ENCODE measurements at places on chromosomes 12 and 14.

DNA sequence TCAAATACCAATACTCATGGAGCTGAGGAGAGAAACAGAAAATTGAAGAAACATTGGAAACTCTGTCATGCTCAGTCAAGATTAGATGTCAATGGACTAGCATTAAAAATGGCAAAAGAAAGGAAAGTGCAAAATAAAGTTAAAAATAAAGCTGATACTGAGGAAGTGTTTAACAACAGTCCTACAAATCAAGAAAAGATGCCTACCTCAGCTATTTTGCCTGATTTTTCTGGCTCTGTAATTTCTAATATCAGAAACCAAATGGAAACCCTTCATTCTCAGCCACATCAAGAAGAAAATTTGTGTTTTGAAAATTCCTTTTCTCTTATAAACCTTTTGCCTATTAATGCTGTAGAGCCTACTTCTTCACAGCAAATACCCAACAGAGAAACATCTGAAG, 40.5 kb downstream of the METTL25 start:
- no peak for DNase-seq

- DNase-seq, result no peak
Observed at GRCh38 chr12:109731806-109732205, 18.2 kb downstream of the FAM222A start.

DNA sequence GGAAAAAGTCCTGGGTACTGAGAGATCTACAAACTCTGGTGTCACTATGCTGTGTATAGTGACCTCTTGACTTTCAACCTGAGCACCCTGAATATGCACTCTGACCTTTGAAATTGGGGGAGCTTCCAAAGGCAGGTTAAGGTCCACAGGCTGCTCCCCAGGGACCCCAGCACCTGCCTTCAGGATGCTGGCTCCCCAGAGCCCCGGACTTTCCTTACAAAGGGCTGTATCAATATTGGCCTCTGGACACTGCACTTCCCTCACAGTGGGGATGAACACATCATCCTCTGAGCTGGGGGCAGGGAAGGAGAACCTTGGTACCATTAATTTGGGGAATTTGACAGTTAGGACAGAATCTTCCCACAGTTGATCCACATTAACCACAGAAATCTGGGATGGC, 14.3 kb downstream of the PLD4 start:
- no peak for DNase-seq

- peak; percentile 96 for DNase-seq
Observed at GRCh38 chr14:68598621-68599447, 194.0 kb downstream of the ZFP36L1 start.

DNA sequence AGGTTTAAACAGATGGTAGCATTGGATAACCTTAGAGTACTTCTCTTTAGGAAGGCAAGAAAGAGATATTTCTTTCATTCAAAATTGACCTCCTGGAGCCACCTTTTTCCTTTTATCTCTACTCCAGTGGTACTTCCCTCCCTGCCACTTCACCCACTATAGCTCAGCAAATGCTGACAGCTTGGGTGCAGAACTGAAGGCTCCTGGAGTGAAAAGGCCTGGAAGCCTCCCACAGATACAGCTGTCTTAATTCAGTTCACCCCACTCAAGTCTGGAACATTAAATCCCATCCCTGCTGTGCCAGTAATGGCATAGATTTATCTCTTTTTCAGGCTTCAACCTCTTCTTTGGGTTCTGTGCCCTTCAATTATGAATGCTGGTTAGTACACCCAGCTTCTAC, 140.3 kb downstream of the NEDD1 start:
- no peak for DNase-seq

DNA sequence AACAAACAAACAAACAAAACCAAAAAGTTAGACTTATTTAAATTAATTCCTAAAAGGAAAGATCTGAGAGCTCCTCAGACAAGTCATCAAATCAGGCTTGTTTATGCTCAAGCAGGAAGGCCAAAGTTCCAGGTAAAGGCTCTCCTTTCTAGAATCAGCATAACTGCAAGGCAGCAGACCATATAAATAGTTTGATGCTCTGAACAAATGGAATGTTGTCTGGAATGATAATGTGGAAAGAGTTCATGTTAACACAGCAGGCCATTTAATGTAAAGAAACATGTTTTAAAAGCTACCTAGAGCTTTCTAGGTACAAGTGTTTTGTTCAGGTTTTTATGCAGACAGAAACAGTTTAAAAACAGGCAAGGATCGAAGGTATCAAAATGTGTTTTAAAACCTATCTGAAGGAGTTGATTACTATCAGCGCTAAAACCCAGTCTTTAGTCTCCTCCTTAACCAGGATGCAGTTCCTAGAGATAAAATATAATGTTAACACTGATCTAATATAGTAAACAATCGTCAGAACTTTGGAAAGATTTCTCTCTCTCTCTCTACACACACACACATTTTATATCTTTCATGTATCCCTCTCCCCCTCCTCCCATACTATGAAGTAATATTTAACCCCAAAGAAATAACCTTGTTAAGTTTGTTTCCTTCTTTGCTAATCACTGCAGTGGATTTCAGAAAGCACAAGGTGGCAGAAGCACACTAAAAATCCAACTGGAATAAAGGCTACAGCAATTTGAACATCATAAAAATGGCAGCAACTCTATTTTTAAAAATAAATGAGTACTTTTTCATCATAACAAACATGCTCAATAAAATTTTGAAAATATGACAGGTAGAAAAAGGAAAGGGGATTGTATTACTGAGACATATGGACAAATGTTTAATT, 135.5 kb downstream of the PAWR start:
- no peak for DNase-seq

Measured in CD14-positive monocyte (primary cell).